HFFc6 (cell line): ENCODE measurements at places on chromosomes 7 and 10. TPM values are rescaled to one million over a fixed set of nuclear protein-coding genes. Genes with fewer than 3 reads are reported as not detected.

DNA sequence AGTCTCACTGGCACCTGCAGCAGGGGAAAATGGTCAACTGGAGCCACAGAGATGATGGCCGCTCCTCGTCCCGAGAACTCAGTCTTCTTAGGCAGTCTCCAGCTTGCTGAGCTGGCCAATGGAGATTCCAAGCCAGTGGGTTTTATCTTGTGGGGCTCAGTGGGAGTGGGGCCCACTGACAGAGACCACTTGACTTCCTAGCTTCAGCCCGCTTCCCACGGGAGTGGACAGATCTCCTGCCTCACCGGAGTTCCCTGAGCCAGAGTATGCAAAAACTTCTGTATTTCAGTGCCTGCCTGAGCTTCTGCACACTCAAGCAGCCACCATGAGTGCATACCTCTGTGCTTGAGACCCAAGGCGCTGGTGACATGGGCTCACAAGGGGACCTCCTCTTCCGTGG is 105.8 kb downstream of the ZWINT start:
- H3K36me3 ChIP-seq = no peaks in the 10 kb centered on the region
- no peak for DNase-seq
- no peaks in the 10 kb centered on the region for H3K4me1 ChIP-seq
- no peaks in the 10 kb centered on the region; the same call in 1 of the 2 replicates for H3K27me3 ChIP-seq

DNA sequence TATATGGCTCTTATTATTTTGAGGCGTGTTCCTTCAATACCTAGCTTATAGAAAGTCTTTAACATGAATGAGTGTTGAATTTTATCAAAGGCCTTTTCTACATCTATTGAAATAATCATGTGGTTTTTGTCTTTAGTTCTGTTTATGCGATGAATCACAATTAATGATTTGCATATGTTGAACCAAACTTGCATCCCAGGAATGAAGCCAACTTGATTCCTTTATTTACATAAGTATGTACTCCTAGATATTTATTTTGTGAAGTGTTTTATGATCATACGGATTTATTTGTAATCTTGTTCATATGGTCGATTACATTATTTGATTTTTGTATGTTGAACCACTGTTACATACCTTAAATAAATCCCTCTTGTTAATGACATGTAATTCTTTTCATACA is 244.3 kb upstream of the KCND2 start:
- H3K4me3 ChIP-seq = peak overlapping the region; percentile 6; the same call in 1 of the 2 replicates
- no peaks in the 10 kb centered on the region for H3K27me3 ChIP-seq
- DNase-seq = peak; percentile 60
- peak overlapping the region; percentile 72; the same call in 1 of the 2 replicates for H3K27ac ChIP-seq

DNA sequence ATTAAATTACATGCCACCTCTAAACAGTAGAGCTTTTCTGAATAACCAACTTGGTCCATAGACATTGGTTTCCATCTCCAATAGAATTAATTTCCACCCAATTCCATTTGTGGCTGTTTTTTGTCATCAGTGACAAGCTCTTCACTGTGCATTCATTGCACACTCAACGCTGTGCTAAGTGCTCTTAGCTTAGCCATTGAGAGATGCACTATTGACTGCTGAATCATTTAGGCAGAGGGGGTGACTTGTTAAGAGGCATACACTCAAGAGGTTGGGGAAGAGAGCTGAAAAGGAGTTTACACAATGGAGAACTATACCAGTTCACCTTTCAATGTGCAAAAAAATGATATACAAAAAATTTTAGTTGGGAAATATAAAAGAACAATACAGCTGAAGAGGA is 31.9 kb upstream of the CBLL1 start:
- no peaks in the 10 kb centered on the region for H3K36me3 ChIP-seq
- no peaks in the 10 kb centered on the region; the same call in 1 of the 2 replicates for H3K27me3 ChIP-seq
- DNase-seq = no peak
- H3K27ac ChIP-seq = no peak overlapping the region
- H3K4me3 ChIP-seq = no peak overlapping the region
- H3K4me1 ChIP-seq = peaks cover 29% of the 10 kb centered on the region

Gene OR9A2
- not detected in 3 replicates for total RNA-seq

DNA sequence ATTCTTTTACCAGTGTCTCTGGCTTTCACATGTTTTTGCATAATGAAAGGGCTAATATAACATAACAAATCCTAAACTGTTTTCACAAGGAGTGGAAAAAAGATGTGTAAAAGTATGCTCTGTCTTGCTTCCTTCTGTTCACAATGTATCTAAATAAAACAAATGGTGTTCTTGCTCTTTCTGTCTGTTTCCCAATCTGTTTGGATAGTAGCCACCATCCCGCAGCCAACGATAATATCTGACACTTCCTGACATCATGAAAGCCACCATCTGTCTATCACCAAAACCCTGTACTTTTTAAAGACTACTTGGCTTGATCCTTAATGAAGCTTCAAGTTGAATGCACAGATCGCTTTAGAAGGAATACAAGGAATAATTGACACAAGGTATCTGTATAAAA is 246.2 kb downstream of the ETV1 start:
- no peaks in the 10 kb centered on the region for H3K36me3 ChIP-seq
- peaks cover 28% of the 10 kb centered on the region for H3K4me1 ChIP-seq
- H3K27me3 ChIP-seq = no peaks in the 10 kb centered on the region
- H3K27ac ChIP-seq = no peak overlapping the region
- no peak overlapping the region for H3K4me3 ChIP-seq
